ENCODE measurements at places on chromosomes 6 and 20.

DNA sequence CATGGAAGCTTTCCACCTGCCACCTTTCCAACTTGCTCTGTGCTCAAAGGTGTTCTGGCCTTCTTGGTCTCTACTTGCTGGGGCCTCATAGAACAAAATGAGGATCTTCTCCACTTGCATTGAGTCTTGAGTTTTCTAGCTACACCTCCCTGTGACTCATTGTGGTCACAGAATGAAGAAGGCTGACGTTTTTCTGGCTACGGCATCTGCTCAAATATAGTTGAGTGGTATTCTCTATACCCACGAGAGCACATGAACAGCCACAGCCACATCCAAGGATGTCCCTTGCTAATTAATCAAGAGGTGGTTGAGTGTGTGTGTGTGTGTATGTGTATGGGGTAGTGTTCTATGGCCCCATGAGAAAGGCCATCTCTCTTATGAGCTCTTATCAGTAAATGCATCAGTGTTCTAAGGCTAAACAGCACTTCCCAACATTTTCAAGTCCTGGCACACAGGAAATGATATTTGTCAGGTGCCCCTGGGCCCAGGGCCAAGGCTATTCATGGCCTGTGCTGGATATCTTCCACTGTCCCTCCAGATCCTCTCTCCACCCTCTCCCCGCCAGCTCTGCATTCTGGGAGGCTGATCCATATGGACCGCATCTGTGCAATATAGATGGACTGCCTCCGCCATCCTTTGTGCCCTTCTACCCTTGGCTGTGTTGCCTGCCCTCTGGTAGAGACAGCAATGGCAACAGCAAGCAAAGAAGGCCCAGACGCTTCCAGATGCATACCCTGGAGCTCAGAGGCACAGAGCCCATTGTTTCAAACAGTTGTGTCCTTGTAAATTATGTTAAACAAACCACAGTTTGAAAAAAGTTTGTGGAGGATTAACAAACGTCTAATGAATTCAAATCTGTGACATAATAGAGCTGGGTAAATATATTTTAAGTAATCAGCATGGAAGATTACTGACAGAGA is 150.2 kb downstream of the LRFN2 start:
- DNase-seq: no peak

GRCh38 chr6:38057994-38058393 is 238.5 kb downstream of the ZFAND3 start:
- no peak for DNase-seq

GRCh38 chr6:100463630-100464161 is 1.0 kb downstream of the SIM1 start:
- DNase-seq: no peak

GRCh38 chr6:137845460-137845859 is 21.6 kb upstream of the TNFAIP3 start:
- DNase-seq: no peak

GRCh38 chr6:167800549-167800948 is 26.2 kb upstream of the AFDN start:
- no peak for DNase-seq

DNA sequence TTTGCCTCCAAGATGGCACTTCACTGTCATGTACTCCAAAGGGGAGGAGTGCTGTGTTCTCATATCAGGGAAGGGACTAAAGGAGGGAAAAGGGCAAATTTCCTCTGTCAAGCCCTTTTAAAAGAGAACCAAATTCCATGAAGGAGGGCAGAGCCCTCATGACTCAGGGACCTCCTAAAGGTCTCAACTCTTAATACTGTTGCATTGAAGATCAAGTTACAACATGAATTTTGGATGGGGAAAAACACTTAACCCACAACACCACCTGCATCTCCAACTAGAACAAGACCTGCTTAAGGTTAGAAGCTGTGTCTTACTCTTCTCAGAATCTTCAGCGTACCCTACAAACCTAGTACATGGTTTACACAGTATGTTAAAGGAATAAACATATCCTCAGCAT is 23.7 kb upstream of the FBXO30 start:
- no peak for DNase-seq

GRCh38 chr6:150478656-150479545 is 110.1 kb downstream of the IYD start:
- DNase-seq: no peak

DNA sequence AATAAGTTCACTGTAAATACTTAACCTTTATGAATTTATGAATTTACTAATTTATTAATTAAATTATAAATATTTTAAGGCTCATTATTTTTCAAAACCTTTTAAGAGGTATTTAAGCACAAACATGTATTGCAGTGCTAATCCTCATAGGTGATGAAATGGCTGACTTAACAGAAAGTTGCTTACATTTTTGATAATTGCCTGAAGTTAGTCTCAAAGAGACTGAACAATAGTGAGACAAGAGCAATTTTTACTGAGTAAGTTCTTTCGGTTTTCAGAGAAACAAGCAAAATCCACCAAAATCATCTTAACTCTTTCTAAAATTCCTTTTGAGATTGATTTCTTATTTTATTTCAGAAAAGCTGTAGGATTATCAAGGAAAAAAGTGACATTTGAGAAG is 137.3 kb upstream of the VGLL2 start:
- no peak for DNase-seq

DNA sequence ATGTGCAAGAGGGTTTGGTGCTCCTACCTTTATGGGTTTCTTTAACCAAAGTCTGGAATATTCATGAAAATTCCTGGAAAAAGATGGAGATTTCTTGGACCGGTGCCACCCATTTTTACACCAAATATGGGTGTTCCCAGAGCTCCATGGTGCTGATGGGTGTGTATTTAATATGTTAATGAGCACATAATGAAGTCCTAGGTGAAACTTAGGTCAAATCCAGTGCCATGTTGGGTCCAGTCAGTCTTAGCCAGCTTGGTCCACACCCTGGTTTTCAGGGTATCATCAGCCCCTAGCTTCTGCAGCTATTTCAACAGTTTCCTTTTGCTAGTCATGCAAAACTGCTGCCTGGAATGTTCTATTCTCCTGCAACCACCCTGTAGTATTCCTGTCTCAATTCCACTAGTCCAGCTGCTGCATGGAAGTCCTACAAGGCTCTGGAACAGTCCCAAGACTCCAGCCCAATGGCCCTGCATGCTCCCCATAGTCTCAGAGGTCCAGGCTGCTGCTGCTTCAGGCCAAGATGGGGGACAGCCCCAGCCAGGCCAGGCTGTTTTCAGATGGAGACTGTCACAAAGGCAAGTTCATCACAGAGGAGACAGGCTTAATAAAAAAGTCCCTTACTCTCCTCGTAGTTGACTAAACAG is 31.8 kb downstream of the CST9L start:
- no peak for DNase-seq

- DNase-seq: no peak
Observed at GRCh38 chr20:8844179-8844578, 224.7 kb upstream of the PLCB4 start.

GRCh38 chr6:16649241-16649640 is 112.0 kb downstream of the ATXN1 start:
- DNase-seq: no peak

- no peak for DNase-seq
Observed at GRCh38 chr20:2130062-2130591, 28.5 kb downstream of the STK35 start.

DNA sequence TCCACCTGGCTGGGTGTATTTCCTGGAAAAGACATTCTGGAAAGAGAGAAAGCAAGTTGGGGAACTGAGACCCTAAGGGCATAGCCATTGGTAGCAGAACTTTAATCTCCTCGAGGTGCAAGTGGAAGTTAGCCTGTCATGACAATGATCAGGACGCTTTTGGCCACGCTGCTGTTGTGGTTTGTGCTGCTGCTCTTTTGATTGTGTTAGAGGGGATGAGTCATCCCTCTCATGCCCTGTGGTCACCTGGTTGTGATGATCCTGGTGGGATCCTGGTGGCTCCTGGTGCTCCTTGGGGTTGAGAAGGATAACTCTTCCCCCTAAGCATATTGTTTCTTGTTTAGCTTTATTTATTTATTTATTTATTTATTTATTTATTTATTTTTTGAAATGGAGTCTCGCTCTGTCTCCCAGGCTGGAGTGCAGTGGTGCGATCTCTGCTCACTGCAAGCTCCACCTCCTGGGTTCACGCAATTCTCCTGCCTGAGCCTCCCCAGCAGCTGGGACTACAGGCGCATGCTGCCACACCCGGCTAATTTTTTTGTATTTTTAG is 350.3 kb downstream of the KIF16B start:
- DNase-seq: no peak

DNA sequence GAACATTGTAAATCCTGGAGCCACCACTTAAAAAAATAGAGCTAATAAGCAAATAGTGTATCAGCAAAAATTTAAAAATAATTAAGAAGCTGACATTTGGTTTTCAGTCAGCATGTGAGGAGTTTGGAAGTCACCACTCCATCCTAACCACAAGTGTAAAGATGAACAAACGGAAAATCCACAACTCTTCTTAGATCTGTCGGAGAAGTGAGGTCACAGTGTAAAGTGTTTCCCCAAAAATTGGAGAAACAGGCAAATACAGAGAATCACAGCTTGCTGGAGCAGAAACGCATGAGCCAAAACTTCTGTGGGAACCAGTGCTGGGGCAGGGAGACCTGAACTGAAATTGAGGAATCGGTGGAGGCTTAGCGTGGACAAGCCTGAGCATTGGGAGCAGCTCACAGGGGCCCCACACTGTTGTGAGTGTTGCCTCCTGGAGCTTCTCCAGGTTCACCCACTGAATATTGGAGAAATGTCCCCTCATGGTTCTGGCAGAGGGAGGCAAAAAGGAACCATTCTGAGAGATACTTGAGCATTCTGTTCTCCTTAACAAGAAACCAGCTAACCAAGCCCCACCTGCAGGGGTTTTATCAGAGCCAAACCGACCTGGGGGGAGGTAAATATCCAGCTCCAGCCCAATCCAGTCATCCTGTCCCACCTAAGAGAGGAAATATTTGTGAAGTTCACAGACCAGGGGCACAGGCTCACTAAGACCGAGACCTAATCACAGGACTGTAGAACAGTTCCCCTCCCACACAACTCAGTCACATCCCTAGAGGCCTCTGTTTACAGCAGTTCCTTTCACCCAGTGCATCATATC is 192.0 kb downstream of the ERMARD start:
- no peak for DNase-seq

DNA sequence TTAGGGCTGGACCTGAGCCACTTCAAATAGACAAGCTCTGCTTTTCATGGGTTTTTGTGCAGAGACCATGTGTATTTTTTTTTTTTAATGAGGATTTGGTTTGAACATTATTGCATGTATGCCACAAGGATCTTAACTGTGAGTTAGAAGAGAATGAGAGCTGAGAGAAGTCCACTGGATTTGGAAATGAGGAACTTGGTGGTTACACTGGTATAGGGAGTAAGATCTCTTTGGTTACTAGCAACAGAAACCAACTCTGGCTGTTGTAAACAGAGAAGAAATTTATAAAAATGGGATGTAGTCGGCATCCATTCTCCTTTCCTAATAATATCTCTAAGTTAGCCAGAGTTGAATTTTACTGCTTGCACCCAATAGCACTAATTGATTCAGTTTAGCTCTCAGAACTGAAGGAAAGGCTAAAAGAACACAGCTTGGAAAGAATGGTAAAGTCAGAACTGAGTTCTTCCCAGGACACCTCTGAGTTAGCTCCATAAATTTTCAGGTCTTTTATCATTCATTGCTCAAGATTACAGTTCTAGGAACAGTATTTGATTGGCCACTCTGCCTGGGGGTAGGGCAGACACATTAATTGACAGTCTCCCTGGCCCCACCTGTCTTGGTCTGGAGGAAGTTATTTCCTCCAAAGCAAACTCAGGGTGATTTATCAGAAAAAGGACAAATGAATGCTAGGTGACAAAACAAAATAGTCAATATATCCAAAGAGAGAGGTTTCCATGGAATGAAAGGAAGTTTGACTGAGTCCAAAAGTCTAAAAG is 3.9 kb upstream of the WFDC2 start:
- DNase-seq: no peak

- DNase-seq: no peak
Observed at GRCh38 chr6:136334853-136335252, 45.2 kb upstream of the BCLAF1 start.

GRCh38 chr6:42251911-42252637 is 34.4 kb upstream of the MRPS10 start:
- DNase-seq: peak; percentile 35

GRCh38 chr6:5729080-5729434 is 277.7 kb downstream of the NRN1 start:
- DNase-seq: peak; percentile 8

GRCh38 chr20:38258545-38259215 is 1.9 kb downstream of the KIAA1755 start:
- DNase-seq: no peak

GRCh38 chr6:3380344-3381232 is 76.3 kb downstream of the SLC22A23 start:
- no peak for DNase-seq

DNA sequence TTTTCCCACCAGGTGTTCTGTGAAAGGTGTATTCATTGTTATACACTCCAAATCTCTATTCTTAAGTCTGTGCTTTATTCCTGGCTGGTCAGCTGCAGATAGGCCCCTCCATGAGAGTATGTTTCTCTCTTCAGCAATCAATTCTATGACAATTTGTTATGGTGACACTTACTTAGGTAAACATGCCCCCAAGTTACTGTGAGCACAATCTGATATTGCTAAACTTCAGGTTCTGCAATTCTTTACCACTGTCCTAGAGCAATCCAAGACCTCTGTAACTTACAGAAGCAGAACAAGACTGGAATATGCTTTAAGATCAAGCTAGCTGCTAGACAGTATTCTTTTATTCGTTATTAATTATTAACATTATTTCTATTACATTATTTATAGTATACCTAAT is 391.9 kb downstream of the FRK start:
- no peak for DNase-seq

DNA sequence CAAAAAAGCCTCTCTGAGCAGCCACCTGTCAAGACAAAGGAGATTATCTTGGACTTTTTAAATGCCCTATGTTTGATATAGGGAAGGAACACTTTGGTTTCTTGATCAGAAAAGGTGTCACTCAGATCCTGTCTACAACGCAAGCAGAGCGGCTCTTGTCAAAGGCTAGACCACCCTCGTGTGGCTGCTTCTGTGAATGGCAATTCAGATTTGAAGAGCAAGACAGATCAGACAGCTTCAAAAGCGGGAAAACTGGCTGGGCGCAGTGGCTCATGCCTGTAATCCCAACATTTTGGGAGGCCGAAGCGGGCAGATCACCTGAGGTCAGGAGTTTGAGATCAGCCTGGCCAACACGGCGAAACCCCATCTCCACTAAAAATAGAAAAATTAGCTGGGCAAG is 10.1 kb upstream of the NXT1 start:
- no peak for DNase-seq

DNA sequence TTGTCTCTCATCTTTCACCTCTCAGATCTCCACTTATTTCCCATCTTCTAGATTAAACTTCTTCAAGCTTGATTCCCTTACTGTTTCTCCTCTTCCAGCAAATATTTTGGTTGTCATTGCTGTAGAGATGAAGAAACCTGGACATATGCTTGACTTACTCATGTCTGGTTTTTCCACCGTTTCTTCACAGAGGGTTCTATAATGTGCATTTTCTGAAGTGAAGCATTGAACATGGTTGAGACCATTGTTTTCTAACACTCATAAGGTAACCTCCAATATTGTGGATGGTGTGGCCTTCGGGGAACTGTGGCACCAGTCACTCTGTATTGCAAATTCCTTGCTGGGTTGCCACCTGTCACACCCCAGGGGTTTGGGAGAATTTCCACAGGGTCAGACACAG is 237.2 kb downstream of the PLCB1 start:
- DNase-seq: no peak

GRCh38 chr6:36383606-36384005 is 3.9 kb downstream of the ETV7 start:
- DNase-seq: no peak

- DNase-seq: peak; percentile 81
Observed at GRCh38 chr6:56642366-56643261, at the start of gene DST. Gene DST (minus strand): TSS chr6:56642889.
